Activated T-cell treated with anti-CD3 and anti-CD28 coated beads, Interleukin-2, amount 50 U/mL, for 72 hours (primary cell): ENCODE measurements at places on chromosomes 11 and 22.

DNA sequence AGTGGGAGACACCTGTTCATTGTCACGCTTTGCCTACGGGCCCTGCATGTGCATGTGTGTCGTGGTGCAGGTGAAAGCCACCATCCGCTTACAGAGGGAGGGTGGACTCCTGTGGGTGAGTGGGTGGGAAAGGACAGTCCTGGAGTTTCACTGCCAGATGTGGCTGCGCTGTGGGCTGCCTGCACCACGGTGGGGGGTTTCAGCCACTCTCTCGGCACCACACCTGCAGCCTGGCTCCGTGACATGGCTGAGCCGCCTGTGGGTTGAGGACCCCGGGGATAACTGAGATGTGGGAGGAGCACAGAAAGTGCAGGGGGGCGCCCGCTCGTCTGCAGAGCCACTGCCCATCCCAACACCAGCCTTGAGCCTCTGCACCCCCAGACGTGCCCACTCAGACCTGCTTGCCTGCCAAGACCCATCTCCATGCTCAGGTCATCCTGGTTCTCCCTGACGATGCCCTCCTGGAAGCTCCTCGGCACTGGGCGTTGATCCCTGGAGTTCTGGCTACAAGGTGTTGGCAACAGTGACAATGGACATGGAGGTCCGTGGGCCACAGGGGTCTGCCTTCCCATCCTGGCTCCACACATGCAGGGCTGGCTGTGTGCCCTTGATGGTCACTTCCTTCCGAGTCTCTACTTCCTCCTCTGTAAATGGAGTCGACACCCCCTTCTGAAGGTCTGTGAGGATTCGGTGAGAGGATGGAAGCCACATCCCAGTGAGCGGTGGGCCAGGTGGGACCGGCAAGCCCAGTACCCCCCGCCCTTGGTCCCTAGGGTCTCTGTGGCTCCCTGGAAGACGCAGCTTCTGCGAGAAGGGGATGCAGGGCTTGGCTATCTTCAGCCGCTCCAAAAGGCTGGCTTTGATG lies 1007.0 kb downstream of the BRD1 start:
- DNase-seq: no peak

- DNase-seq: no peak
Measured at GRCh38 chr22:48659404-48659996, 1168.2 kb downstream of the BRD1 start.

DNA sequence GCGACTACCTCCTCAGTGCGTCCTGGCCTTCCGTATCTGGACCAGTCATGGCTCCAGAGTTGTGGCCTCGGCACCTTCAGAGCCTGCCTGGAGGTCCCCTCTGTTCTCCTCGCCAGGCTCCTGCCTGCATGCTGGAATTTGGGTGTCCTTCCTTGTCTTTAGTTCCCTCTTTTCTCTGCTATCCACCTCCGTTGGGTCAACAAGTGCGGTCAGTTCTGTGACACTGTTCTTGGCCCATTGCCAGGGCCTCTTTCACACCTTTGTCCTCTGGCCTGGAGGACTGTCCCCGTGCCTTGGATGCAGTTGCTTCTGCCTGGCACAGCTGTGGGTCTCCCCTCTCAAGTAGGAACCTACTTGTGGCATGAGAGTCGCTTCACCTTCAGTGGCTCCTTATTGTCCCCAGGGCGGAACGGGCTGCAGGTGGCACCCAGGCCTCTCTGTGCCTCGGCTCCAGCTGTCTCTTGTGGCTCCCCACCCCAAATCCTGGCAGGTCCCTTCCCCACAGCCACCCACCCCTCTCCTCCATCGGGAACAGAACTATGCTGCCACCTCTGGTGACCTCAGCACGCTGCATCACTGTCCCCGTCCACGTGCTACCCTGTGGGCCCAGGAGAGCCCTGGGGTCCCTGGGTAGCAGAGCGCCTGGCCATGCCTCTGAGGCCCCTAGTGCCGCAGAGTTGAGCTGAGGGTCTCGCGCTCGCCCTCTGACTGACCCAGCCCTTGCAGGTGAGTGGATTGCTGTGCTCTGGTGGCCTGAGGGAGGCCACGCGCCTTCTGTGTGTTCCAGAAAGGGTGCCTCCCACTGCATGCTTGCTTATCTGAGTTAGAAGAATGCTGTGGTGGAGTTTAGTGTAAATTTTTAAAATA lies 4.7 kb downstream of the DGCR8 start:
- no peak for DNase-seq

DNA sequence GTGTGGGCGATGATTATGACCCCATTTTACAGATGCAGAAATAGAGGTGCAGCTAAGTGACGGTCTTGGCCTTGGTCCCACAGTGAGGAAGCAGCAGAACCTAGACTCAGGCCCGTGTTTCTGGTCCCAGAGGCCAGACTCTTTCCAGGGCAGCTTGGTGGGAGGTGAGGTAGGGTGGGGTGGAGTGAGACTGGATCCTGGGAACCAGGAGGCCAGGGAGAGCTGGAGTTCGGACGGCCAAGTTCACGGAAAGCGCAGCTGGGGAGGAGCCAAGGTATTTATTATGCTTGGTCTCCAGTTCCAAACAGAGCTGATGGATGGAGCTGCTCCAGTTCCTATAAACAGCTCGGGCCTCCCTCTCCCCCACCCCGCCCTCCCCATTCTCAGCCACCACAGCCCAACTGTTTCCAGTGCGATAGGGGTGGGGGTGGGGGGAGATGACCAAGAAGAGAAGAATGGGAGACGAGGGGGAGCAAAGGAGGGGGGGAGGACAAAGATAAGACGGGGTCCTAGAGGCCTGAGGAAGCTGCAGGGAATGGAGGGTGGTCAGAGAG lies 16.2 kb downstream of the LRRC32 start:
- DNase-seq: no peak

GRCh38 chr11:115895594-115895993 lies 391.4 kb upstream of the CADM1 start:
- no peak for DNase-seq

- DNase-seq: no peak
Measured at GRCh38 chr11:35039076-35039475, 99.9 kb upstream of the CD44 start.

DNA sequence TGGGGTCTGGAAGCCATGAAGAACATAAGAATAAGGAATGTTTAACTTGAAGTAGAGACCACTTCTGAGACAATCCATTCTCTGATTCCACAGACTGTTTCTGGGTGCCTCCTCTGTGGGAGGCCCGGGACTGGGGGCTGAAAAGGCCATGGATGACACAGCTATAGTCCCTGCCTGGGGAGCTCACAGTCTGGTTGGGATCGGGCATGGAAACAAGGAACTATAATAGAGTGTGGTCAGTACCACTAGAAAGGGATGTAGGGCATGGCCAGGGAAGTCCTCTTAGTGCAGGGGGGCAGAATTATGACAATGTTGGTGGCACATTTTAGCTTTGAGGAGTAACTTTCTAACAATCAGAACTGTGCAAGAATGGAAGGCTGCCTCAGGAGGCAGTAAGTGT lies 9.2 kb upstream of the KCNE3 start:
- DNase-seq: no peak
